ENCODE measurements at places on chromosomes 3 and 15.

DNA sequence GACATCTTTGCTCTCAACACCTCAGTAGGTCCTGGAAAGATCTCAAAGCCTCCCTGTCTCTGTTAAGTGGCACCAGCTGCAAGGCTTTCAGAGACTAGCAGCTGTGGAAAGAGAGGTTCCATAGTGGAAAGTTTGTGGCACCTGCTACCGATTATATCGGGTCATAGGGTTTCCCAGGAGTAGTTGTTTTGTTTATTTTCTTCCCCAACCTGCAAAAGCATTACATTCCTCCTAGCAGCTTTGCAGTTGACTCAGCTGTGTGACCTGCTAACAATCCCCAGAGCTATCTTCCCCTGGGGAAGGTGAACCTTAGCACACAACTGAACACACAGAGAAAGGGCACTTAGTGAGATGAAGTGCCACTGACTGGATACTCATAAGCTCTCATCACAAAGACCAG is 598.9 kb upstream of the GRM7 start:
- DNase-seq: no peak

GRCh38 chr3:66338927-66339326 is 118.1 kb downstream of the SLC25A26 start:
- no peak for DNase-seq

- no peak for DNase-seq
Observed at GRCh38 chr15:28106294-28107110, 7.4 kb upstream of the OCA2 start.

DNA sequence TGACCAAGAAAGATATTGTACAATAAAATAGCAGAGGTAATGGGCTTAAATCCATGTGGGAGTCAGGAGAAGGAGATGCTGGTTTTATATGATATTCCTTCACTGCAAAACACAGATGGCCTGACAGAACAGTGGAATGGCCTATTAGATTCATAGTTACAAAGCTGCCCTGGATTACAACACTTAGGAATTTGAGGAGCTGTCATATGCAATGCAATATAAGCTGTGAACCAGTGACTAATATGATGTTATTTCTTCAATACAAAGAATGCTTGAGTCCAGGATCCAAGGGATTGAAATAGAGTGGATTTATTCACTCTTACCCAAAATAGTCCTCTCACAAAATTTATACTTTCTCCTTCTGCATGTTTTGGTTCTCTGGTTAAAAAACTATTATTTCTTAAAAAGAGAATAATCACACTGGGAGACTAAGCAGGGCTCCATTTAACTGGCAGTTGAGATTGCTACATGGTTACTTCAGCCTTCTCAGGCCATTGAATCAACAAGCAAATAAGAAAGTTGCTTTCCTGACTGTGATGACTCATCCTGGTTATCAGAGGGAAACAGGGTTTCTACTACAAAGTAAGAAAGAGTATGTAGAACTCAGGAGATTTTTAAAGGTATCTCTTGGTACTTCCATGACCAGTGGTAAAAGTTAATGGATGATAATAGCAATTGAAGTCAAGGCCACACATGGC is 79.8 kb upstream of the ZPLD1 start:
- DNase-seq: no peak

GRCh38 chr15:46569781-46570180 is 935.0 kb downstream of the SQOR start:
- no peak for DNase-seq

- no peak for DNase-seq
Observed at GRCh38 chr3:194091141-194091540, 44.8 kb upstream of the HES1 start.

GRCh38 chr3:102866845-102867244 is 432.0 kb downstream of the ZPLD1 start:
- no peak for DNase-seq

- no peak for DNase-seq
Observed at GRCh38 chr15:44550256-44550655, 13.3 kb downstream of the EIF3J start.
